ENCODE measurements at places on chromosomes 11 and 22. TPM values are rescaled to one million over a fixed set of nuclear protein-coding genes. Genes with fewer than 3 reads are reported as not detected.

MS4A3 gene
- total RNA-seq = not detected

PTPRCAP gene
- 0.11 TPM for total RNA-seq

OR2D2 gene
- 0.78 TPM for total RNA-seq

NR1H3 gene
- total RNA-seq = 10.6 TPM

MARK2 gene
- total RNA-seq = 14.9 TPM

TMEM135 gene
- 29.6 TPM for total RNA-seq

NXPE2 gene
- total RNA-seq = 0.76 TPM

TXNRD2 gene
- 13.3 TPM for total RNA-seq

UBQLNL gene
- 0.65 TPM for total RNA-seq

XKR3 gene
- total RNA-seq = not detected

PRMT3 gene
- 18.1 TPM for total RNA-seq

ZNF214 gene
- total RNA-seq = 9.1 TPM

VEGFB gene
- 25.5 TPM for total RNA-seq

KCNJ1 gene
- 0.11 TPM for total RNA-seq

ALDH3B1 gene
- 50.2 TPM for total RNA-seq

OR8G5 gene
- total RNA-seq = not detected

TREH gene
- not detected for total RNA-seq

SCGB1D2 gene
- total RNA-seq = not detected

CREBZF gene
- total RNA-seq = 41.4 TPM

MRGPRX4 gene
- not detected for total RNA-seq

All from articular chondrocyte of knee joint (primary cell).